ENCODE measurements at places on chromosomes 3 and 15.

- DNase-seq: no peak
Observed at GRCh38 chr15:47724346-47724745, 7.0 kb downstream of the SEMA6D start.

GRCh38 chr15:88389120-88389519 lies 78.1 kb downstream of the MRPL46 start:
- no peak for DNase-seq

DNA sequence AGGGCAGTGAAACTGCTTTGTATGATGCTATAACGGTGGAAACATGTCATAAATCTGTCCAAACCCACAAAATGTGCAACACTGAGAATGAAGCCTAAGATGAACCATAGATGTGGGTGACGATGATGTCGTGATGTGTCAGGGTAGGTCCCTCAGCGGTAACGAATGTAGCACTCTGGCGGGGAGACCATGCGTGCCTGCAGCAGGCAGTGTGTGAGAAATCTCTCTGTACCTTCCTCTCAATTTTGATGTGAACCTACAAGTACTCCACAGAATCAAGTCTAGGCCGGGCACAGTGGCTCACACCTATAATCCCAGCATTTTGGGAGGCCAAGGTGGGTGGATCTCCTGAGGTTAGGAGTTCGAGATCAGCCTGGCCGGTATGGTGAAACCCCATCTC lies 268.2 kb upstream of the LYSMD4 start:
- no peak for DNase-seq

GRCh38 chr3:15492847-15493360 lies 28.6 kb downstream of the COLQ start:
- no peak for DNase-seq

- DNase-seq: no peak
Observed at GRCh38 chr3:52570076-52570475, 33.7 kb downstream of the UQCC5 start.

DNA sequence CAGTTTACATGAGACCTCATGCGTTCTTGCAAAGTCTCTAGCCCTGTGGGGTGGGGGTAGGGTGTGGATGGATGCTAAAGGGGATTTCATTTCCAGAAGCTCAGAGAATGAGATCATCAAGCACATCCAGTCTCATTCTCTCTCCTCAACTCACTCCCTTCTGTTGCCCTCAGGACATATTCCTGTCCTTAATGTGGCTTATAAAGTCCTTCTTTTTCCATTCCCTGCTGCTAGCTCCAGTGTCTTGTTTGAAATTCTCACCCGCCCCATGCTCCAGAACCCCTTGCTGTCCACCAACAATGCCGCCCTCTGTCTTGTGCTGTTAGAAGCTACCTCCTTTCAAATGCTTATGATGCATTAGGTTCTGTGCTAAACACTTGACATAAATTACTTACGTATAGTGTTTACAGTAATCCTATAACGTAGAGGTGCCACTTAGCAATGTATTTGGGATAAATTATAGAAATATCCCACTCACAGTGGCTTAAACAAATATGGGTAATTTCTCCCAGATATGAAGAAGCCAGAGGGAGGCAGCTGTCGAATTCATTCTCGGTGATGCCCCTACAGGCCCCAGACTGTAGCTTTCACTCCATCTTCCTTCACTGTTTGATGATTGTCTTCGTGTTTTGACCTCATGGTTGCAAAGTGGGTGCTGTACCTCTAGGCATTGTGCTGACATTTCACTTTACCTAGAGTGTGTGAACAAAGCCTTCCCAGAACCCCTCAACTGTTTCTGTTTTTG lies 273.1 kb upstream of the TBL1XR1 start:
- no peak for DNase-seq

DNA sequence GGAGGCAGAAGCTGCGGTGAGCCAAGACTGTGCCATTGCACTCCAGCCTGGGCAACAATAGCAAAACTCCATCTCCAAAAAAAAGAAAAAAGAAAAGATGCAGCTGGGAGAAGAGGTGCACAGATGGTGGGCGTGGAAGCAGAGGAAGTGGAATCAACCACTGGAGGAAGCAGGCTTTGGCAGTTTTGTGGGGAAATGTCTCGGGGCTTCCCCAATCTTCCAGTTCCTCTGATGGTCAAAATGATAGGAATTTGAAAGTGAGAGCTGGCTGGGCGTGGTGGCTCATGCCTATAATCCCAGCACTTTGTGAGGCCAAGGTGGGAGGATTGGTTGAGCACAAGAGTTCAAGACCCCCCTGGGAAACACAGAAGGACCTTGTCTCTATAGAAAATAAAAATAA lies 48.1 kb upstream of the SMAD3 start:
- no peak for DNase-seq
